ENCODE measurements at places on chromosomes 12 and 14. TPM values are rescaled to one million over a fixed set of nuclear protein-coding genes. Genes with fewer than 3 reads are reported as not detected.

KLRK1 gene
- polyA plus RNA-seq = 60.0 TPM

GPX2 gene
- not detected for polyA plus RNA-seq

EML5 gene
- 1.7 TPM for polyA plus RNA-seq

STXBP6 gene
- polyA plus RNA-seq = not detected

NGB gene
- polyA plus RNA-seq = not detected

KLRC2 gene
- polyA plus RNA-seq = 0.25 TPM

SLC7A8 gene
- polyA plus RNA-seq = 0.19 TPM

GRCh38 chr12:96578526-96579125 is 89.2 kb downstream of the CFAP54 start:
- no peak overlapping the region for H3K27ac ChIP-seq
- no peaks in the 10 kb centered on the region for H3K27me3 ChIP-seq
- no peak overlapping the region for H3K4me3 ChIP-seq

DNA sequence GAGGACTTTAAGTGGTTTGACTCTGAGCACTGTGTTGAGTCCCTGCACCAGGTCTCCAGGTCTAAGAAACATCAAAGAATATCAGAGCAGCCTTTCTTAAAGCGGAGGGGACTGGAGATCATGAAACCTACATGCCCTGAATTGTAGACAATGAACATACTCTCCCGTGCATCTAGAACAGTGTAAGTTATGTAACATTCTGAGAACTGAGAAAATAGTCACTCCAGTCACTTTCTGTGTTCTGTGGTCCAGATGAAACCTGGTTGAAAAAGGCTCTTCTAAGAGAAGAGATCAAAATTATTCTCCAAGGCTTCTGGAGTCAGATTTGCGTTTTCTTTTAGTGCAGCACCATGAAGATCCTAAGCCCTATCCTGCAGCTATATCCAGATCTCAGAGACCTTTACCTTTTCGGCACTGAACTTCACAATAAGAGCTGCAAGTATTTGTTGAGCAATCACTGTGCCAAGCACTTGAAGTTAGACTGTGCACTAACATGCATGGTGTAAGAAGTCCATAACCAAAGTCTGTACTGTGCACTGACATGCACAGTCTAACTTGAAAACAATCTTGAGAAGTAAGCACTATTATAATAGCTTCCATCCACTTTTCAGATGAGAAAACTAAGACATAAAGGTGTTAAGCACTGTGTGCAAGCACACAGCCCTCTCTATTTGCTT is 65.6 kb upstream of the TMEM263 start:
- no peak overlapping the region for H3K4me3 ChIP-seq
- no peaks in the 10 kb centered on the region for H3K4me1 ChIP-seq
- H3K27ac ChIP-seq = no peak overlapping the region
- peaks cover 3% of the 10 kb centered on the region for H3K36me3 ChIP-seq

DNA sequence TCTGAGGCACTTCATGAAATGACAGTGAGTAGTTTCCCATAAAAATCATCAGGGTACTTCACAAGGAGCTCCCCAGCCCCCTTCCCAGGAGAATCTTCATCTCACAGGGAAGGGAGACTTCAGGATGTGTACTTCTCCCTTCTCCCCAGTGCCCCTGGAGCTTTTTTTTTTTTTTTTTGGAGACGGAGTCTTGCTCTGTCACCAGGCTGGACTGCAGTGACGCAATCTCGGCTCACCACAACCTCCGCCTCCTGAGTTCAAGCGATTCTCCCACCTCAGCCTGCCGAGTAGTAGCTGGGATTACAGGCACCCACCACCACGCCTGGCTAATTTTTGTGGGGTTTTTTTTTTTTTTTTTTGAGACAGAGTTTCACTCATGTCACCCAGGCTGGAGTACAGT is 10.4 kb downstream of the ITPK1 start:
- no peak for DNase-seq
- H3K4me1 ChIP-seq = peaks cover 62% of the 10 kb centered on the region

GRCh38 chr14:54784657-54785056 is 118.0 kb downstream of the GCH1 start:
- no peaks in the 10 kb centered on the region for H3K36me3 ChIP-seq
- H3K4me1 ChIP-seq = peaks cover 14% of the 10 kb centered on the region
- no peaks in the 10 kb centered on the region for H3K27me3 ChIP-seq
- DNase-seq = no peak
- H3K27ac ChIP-seq = no peak overlapping the region
- no peak overlapping the region for H3K4me3 ChIP-seq

GRCh38 chr12:64716839-64717455 is 42.3 kb downstream of the GNS start:
- H3K27ac ChIP-seq = no peak overlapping the region
- no peaks in the 10 kb centered on the region for H3K4me1 ChIP-seq
- H3K36me3 ChIP-seq = no peaks in the 10 kb centered on the region
- no peak overlapping the region for H3K4me3 ChIP-seq

DNA sequence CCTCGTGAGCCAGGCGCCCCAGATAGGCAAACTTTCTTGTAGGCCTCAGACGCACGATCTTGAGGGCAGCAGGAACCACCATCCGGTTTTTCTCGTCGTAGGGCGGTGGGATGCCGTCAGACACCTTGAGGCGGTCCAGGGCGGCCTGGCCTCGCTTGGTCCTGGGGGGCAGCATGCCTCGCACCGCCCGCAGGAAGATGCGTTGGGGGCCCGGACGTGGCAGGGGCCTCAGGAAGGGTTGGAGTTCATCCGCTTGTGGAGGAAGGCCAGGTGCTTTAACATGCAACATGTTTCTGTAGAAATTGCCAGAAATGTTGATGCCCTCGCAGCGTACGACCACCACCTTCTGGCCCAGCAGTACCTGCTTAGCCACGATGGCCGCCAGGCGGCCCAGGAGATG is 5.5 kb upstream of the TSPAN9 start:
- peaks cover 12% of the 10 kb centered on the region for H3K4me1 ChIP-seq
- DNase-seq = no peak
- no peak overlapping the region for H3K27ac ChIP-seq

DNA sequence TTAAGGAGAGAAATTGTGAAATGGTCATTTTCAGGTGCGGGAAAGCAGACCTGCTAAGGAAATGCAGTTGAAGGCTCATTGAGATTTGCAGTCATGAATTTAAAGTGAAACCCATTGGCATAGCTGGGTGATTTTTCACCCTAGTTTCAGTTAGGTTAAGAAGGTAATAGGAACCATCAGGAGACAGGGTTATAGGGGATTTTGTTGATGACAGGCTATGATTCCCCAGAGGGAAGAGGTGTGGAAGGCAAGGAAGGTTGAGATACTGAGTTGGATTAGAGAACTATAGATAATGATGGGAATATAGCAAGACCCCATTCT is 22.7 kb upstream of the BMAL2 start:
- no peak overlapping the region for H3K4me3 ChIP-seq
- peaks cover 17% of the 10 kb centered on the region for H3K36me3 ChIP-seq
- no peak overlapping the region for H3K27ac ChIP-seq
- H3K27me3 ChIP-seq = no peaks in the 10 kb centered on the region

DNA sequence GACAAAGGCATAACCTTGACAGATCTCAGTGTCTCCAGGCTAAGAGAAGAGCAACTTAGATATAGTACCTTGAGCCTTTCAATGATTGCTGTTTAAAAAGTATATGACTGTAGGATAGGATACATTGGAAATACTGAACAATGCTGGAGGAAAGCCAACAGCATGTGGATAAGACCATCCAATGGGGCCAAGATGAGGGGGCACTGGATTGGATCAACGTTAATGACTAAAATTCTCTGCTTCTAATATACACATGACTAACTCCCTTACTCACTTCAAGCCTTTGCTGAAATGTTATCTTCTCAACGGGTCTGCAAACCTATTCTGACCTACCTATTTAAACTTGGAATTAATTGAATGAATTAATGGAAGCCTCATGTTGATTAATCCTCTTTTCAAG is 354.9 kb downstream of the RAD51B start:
- no peaks in the 10 kb centered on the region for H3K4me1 ChIP-seq
- H3K36me3 ChIP-seq = no peaks in the 10 kb centered on the region
- no peaks in the 10 kb centered on the region for H3K27me3 ChIP-seq
- no peak overlapping the region for H3K27ac ChIP-seq
- no peak for DNase-seq

GRCh38 chr14:74941676-74942097 is 13.7 kb downstream of the PGF start:
- H3K4me3 ChIP-seq = peak overlapping the region; percentile 1
- peaks cover 42% of the 10 kb centered on the region for H3K4me1 ChIP-seq
- peak overlapping the region; percentile 75 for H3K27ac ChIP-seq
- H3K36me3 ChIP-seq = no peaks in the 10 kb centered on the region
- H3K27me3 ChIP-seq = no peaks in the 10 kb centered on the region

- no peak overlapping the region for H3K27ac ChIP-seq
- H3K27me3 ChIP-seq = no peaks in the 10 kb centered on the region
- H3K4me3 ChIP-seq = no peak overlapping the region
- H3K4me1 ChIP-seq = no peaks in the 10 kb centered on the region
- no peaks in the 10 kb centered on the region for H3K36me3 ChIP-seq
These were observed 152.1 kb downstream of the RPL10L start for GRCh38 chr14:46499521-46499920.

DNA sequence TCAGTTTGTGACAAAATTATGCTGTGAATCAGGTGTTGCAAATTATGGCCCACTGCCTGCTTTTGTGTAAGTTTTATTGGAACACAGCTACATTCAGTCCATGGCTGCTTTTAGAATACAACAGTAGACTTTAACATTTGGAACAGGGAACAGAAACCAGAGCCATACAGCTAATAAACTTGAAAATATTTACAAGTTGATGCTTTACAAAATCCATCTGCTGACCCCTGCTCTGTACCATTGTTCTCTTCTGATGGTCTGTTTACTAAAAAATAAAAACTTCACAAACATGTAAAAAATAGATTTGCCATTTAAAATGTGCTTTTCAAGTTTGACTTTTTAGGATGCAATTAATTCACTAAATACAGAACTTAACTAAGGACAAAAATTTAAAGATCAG is 20.8 kb downstream of the PSMA3 start:
- no peaks in the 10 kb centered on the region for H3K27me3 ChIP-seq
- H3K27ac ChIP-seq = peak overlapping the region; percentile 46
- DNase-seq = no peak
- H3K4me3 ChIP-seq = no peak overlapping the region
- H3K4me1 ChIP-seq = no peaks in the 10 kb centered on the region
- peaks cover 25% of the 10 kb centered on the region for H3K36me3 ChIP-seq

GRCh38 chr12:12364787-12365445 is 8.0 kb downstream of the BORCS5 start:
- no peaks in the 10 kb centered on the region for H3K27me3 ChIP-seq
- no peak for DNase-seq
- H3K27ac ChIP-seq = no peak overlapping the region
- H3K4me3 ChIP-seq = no peak overlapping the region
- no peaks in the 10 kb centered on the region for H3K4me1 ChIP-seq

- no peaks in the 10 kb centered on the region for H3K36me3 ChIP-seq
- no peaks in the 10 kb centered on the region for H3K27me3 ChIP-seq
- H3K4me1 ChIP-seq = no peaks in the 10 kb centered on the region
- H3K27ac ChIP-seq = no peak overlapping the region
- DNase-seq = no peak
These were observed 172.8 kb upstream of the LMNTD1 start for GRCh38 chr12:25725931-25726330.

- H3K36me3 ChIP-seq = no peaks in the 10 kb centered on the region
- no peak for DNase-seq
- no peaks in the 10 kb centered on the region for H3K27me3 ChIP-seq
- H3K4me1 ChIP-seq = no peaks in the 10 kb centered on the region
- no peak overlapping the region for H3K27ac ChIP-seq
These were observed 243.8 kb upstream of the PWP1 start for GRCh38 chr12:107441665-107442300.

DNA sequence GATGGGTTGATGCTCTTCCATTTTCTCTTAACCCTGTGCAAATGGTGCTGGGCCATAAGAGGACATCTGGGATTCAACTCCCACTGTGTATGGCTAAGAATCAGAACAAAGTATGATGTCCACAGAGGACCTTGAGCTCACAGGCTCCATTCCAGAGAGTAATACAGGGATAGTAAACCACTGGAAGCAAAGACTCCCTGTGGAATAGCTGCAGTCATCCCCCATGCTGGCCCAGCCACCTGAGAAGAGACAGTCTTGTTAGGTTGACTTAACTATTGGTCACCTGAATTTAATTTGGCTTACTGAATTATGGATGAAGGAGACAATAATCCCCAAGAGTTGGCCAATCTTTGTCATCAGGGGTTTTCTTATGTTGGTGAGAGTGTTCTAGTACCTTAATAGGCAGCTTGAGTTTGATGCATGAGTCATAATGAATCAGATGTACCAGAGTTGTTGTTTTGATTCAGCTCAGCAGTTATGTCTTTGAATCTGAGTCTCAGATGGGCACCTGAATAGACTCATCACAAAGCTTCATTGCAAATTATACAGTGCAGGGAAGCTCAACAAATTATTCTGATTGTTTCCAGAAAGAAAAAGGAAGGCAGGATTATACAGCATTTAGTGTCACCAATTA is 122.7 kb downstream of the SSPN start:
- peaks cover 30% of the 10 kb centered on the region for H3K4me1 ChIP-seq
- H3K4me3 ChIP-seq = no peak overlapping the region
- H3K27me3 ChIP-seq = no peaks in the 10 kb centered on the region
- H3K36me3 ChIP-seq = no peaks in the 10 kb centered on the region

DNA sequence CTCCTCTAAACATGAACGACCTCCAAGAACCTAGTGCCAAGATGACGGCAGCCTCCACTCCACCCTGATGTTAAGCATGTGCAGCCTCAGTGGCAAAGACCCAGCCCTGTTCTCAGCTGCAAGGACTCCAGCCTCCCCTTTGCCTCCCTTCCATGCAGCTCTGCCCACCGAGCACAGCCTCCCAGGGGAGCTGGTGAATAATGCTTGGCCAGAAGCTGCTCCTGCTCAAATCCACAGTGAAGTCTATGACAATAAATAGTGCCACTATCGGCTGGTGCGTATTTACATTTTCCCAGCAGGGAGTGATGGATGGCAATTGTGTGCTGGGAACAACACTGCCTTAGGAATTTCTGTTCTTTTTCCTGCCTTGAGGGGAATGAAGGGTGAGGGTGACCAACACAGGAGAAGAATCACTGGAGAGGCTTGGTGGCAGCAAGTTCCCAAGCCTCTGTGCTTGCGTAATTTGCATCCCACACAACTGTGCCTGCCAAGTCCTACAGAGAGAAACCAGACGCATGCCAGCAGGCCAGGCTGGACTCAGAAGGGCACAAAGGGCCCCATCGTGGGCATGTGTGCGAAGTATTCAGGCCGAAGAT is 29.9 kb upstream of the TC2N start:
- no peak for DNase-seq
- no peaks in the 10 kb centered on the region for H3K4me1 ChIP-seq
- H3K27ac ChIP-seq = no peak overlapping the region
- no peaks in the 10 kb centered on the region for H3K27me3 ChIP-seq
- H3K4me3 ChIP-seq = no peak overlapping the region
- no peaks in the 10 kb centered on the region for H3K36me3 ChIP-seq
